Stimulated activated CD4-positive, alpha-beta T cell treated with anti-CD3 and anti-CD28 coated beads, TNF-alpha, amount 100 ng/mL, for 24 hours (primary cell): ENCODE measurements at places on chromosomes 12 and 14.
A peak's percentile ranks its signal among the peaks of the same experiment; 100 is the strongest.

- DNase-seq: no peak
Measured at GRCh38 chr14:65255029-65255545, 152.8 kb upstream of the MAX start.

DNA sequence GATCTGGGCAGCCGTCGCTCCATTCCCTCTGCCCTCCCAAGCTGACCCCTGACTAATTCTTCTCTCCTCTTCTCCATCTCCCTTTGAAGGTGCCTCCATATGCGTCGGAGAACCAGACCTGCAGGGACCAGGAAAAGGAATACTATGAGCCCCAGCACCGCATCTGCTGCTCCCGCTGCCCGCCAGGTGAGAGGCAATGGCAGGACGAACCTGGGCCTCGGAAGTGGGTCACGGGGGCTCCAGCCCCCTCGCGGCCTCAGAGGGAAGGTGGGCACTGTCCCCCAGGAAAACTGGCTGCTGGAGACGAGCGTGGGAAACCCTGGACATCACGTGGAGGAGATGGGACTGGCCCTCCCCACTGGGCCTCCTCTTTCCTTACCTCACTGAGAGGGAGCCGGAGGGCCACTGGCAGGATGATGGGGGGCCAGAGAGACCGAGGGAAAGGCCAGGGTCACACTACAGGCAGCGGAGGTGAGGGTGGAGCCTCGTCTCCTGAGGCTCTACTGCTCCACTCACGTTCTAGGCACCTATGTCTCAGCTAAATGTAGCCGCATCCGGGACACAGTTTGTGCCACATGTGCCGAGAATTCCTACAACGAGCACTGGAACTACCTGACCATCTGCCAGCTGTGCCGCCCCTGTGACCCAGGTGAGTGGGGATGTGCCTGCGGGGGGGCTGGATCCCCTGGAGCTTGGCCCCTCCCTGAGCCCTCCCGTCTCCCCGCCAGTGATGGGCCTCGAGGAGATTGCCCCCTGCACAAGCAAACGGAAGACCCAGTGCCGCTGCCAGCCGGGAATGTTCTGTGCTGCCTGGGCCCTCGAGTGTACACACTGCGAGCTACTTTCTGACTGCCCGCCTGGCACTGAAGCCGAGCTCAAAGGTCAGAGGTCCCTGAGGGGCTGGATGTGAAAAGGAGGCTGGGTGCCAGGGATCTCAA lies 806 bp downstream of the LTBR start:
- DNase-seq: no peak

GRCh38 chr14:71246539-71246938 lies 339.3 kb downstream of the PCNX1 start:
- DNase-seq: no peak

DNA sequence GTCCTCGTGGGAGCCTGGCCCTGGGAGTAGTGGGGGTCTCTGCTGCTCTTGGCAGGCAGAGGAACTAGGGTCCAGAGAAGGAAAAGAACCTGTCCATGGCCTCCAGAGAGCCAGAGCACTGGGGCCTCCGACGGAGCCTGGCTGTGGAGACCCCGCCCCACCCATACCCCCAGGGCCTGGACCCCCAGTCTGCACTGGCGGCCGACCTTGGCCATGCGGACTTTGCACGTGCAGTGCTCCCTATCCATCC lies 1.1 kb downstream of the BEGAIN start:
- no peak for DNase-seq

DNA sequence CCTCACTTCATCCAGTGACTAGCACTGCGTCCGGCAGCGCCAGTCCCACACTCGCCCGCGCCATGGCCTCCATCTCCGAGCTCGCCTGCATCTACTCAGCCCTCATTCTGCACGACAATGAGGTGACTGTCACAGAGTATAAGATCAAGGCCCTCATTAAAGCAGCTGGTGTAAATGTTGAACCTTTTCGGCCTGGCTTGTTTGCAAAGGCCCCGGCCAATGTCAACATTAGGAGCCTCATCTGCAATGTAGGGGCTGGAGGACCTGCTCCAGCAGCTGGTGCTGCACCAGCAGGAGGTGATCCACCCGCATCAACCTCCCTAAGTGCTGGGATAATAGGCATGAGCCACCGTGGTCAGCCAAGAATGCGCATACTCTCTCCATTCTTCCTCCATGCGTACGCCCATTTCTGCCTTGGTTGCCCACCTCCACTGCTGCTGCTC lies 59.9 kb downstream of the IRF2BPL start:
- DNase-seq: no peak

DNA sequence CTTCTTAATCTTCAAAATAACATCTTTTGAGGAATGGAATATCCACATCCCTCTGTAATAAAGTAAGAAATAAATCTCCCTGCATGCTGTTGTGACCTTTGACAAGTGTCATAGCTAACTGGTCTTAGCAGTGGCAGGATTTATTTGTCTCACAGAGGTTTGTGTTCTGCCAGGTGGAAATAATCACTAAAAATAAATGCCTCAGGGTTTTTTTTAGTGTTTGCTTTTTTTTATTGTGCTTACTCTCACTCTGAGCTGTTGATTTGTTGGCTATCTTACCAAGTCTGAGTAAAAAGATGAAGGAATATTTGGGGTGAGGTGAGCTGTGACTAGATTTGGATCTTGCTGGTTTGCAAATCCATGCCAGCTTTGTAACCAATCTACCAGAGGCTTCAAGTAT lies 285.4 kb downstream of the ALG10B start:
- DNase-seq: no peak

DNA sequence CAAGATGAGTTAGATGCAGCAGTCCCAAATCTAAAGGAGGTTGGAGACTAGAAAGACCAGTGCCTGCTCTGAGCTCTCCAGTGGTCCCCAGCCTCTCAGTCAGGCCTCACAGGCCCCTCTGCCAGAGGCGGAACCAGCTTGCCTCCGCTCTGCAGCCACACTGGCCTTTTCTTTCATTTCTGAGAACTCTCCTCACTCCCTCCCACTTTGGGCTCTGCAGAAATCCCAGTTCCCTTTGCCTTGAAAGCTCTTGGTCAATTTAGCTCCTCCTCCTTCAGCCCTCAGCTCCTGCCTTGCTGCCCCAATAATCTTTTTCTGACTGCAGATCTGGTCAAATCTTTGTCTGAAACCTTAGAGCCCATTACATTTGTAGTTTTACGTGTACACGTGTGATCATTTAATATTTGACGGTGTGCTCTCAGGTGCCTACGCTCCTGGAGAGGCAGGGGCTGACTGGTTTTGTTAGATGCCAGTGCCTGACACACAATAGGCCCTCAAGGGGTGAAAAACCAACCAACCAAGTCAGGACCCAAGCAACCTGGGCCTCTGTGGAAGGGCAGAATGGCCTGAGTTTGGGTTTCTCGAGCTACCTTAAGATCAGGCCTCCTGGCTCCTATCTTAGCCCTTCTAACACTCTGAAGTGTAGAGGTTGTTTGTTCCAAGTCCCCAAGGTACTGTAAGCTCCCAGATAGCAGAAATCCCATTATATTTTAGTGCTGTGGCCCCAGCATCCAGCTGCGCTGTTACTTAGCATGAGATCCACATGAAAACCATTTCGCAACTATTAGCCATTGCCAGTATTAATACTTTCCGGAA lies 1.1 kb upstream of the NUDT4 start:
- DNase-seq: no peak

DNA sequence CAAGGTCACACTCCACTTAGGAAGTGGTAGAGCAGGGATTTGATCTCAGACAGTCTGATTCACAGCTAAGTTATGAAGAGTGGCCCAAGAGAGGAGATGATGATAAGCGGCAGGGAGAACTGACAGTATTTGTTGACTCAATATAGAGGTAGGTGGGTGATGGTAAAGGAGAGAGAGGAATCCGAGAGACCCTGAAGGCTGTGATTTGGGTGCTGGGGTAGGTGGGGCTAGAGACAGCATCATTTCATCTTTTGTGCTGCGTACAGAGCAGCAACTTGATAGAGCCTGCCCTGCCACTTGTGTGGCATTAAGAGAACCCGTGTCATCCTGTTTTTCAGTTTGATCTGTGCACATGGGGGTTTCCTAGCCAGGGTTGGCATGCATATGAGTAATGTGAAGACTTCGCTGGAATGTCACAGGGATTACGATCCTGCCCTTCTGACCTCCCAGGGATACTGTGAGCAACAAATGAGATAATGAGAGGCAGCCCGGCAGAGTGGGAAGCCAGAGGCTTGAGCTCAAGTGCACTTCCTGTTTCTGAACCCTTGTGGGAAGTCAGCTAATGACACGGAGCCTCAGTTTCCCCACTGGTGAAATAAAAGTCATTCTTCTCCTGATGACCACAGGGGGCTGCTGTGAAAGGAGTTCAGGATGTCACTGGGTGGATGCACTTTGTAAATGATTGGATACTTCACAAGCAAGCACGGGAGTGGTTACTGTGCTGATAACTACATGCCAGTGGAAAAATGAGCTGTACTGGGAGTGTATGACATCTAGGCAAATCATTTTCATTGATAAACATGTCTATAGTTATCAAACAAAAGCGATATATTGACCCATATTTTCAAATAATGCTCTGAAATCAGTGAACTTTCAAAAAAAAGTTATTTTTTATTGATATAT lies 59.5 kb upstream of the IGF1 start:
- DNase-seq: no peak

- DNase-seq: peak; percentile 30
Measured at GRCh38 chr14:50396631-50397389, at the start of gene CDKL1. Gene CDKL1 (minus strand): TSS chr14:50396881. CDS start chr14:50395868, 1,013 bp downstream.

GRCh38 chr12:50951112-50951511 lies 1.2 kb upstream of the HIGD1C start:
- DNase-seq: no peak

GRCh38 chr12:92641291-92641690 lies 61.5 kb upstream of the PLEKHG7 start:
- no peak for DNase-seq

GRCh38 chr14:61599942-61600341 lies 95.4 kb upstream of the HIF1A start:
- DNase-seq: no peak

GRCh38 chr12:121448771-121449315 lies 48.9 kb downstream of the RNF34 start:
- no peak for DNase-seq

- no peak for DNase-seq
Measured at GRCh38 chr14:102220031-102220430, 80.3 kb downstream of the WDR20 start.

DNA sequence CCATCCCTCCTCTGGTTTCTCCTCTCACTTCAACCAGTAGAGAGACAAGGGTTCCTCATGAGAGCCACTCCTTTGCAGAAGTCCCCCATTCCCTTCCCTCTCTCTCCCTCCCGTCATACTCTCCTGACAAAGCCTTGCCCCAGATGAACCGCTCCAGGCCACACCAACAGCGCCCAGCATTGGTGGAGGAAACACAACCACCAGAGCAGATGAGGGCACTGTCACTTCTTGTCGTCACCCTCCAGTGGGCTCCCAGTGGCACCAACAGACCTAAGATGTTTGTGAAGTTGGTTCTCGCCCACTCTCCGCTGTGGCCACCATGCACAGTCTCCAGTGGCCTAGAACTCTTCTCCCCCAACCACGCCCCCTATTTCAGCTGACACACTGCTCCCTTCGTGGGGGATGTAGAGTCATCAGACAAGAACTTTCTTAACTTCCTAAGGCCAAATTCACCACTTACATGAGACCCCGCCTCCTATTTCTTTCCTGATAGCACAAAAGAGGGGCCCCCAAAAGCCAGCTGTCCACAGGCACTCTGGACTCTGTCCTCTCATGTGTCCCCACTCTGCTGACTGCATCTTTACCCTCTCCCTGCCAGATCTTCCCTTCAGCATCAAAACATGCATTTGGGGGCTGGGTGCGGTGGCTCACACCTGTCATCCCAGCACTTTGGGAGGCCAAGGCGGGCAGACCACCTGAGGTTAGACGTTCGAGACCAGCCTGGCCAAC lies 29.2 kb upstream of the PLEKHG6 start:
- DNase-seq: no peak

- no peak for DNase-seq
Measured at GRCh38 chr14:26719514-26719913, 121.7 kb upstream of the NOVA1 start.

GRCh38 chr12:44774815-44775411 lies 101.2 kb downstream of the NELL2 start:
- peak; percentile 46 for DNase-seq

DNA sequence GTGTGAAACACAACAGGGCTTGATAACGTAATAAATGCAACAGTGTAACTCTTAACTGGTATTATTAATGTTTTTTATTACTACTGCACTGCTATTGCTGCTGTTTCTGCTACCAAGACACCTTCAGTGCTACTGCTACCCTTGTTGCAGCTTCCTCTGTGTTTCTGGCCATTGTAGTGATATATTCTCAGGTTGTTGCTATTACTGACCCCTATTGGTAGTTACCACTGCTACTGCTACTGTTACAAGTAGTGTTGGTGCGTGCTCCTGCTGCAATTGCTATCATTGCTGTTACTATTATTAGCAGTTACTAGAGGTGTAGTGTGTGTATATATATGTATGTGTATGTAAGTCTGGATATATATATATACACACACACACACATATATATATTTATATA lies 87.2 kb upstream of the PTPRB start:
- DNase-seq: no peak

DNA sequence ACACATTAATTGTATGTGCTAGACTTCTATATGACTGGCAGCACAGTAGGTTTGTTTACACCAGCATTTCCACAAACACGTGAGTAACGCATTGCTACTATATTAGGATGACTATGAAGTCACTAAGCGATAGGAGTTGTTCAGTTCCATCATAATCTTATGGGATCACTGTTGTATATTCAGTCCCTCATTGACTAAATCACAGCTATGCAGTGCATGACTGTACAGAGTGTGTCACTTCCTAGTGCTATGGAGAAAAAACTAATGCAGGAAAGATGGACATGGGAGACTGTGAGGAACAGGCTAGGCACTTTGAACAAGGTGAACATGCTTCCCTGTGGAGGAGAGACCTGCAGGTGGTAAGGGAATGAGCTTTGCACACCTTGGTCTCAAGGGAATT lies 259.8 kb downstream of the NUAK1 start:
- no peak for DNase-seq

DNA sequence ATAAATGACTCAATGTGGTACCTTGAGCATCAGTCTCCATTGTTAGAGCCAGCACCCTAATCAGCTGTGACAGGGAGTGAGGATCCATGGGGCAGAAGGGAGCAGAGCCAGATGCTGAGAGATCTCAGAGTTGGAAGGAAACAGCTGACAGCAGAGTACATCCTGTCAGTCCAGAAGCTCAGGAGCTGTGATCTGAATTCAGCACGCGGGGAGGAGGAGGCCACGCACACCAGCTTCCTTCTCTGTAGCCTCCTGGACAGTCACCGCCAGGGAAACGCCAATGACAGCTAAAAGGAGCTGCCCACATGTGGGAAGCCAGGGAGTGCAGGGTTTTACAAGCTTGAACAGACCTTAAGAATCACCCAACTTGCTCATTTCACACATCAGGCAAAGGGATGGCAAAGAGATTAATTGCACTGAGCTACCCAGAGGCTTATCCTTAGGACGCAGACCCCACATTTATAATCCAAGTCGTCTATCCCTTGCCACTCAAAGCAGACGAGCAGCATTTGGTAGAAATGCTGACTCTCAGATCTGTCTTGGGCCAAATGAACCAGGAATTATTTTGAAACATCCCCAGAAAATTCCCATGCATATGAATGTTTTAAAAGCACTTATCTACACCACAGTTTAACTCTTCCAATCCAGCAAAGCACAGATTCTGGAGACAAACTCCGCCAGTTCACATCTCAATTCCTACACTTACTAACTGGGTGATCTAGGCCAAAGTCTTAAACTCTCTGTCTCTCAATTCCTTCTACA lies 322.6 kb upstream of the TMTC1 start:
- no peak for DNase-seq

- no peak for DNase-seq
Measured at GRCh38 chr12:112602150-112602549, 183.4 kb downstream of the PTPN11 start.
